Activated CD4-positive, alpha-beta memory T cell treated with anti-CD3 and anti-CD28 coated beads for 36 hours (primary cell): ENCODE measurements at places on chromosomes 6 and 20. TPM values are rescaled to one million over a fixed set of nuclear protein-coding genes. Genes with fewer than 3 reads are reported as not detected.

DNA sequence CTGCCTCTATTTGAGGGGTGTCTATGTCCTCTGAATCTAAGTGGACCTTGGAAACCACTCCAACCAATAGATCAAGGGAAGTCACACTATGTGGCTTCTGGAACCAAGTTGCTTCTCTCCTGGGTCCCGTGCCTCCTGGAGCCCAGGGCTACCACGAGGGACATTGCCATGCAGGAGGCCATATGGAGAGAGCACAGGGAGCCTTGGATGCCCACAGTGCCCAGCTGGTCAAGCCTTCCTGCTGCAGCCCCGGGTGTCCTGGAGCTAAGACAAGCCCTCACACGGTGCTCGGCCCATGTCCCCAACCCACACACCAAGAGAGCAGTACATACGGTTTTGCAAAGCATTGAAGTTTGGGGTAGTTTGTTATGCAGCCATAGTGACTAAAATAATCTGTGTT is 231.6 kb downstream of the SYNDIG1 start:
- DNase-seq, result no peak

DNA sequence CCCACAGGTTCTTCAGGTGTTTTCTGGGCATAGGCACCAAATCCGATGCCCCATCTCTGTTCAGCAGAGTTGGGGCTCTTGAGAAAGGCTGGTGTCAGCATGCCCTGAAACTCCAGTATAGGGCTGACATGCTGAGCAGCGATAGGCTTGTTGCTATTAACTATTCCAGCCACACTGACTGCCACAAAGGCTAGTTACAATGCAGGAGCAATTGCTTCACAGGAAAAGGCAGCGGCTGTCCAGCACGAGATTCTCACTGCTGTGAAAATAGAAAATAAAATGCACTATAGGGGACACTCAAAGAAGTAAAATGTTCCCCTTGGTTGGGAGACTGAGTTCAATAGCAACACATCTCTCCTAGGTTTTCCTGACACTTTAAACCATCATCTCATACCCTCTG is 112.4 kb downstream of the BFSP1 start:
- DNase-seq, result no peak

DNA sequence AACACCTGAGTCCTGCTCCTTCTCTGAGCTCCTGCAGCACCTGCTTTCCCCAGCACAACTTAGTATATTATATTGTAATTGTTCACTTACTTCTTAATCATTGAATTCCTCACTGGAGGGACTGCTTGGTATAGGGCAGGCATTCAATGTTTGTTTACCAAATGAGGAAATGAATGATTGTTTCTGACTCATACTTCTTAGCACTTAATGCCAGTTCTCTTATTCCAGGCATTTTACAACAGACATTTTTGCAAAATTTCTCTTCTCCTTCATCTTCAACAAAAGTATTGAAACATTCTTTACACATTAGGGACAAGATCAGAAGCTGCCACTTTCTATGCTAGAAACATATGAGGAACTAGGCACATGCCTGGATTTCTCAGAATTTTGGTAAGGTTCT is 119.4 kb downstream of the TBX18 start:
- no peak for DNase-seq

TOX2 gene
- 2.2 TPM for total RNA-seq
